ENCODE measurements at places on chromosomes 4 and X.

GRCh38 chr4:122469457-122469856, 12.9 kb upstream of the IL2 start:
- DNase-seq: no peak

DNA sequence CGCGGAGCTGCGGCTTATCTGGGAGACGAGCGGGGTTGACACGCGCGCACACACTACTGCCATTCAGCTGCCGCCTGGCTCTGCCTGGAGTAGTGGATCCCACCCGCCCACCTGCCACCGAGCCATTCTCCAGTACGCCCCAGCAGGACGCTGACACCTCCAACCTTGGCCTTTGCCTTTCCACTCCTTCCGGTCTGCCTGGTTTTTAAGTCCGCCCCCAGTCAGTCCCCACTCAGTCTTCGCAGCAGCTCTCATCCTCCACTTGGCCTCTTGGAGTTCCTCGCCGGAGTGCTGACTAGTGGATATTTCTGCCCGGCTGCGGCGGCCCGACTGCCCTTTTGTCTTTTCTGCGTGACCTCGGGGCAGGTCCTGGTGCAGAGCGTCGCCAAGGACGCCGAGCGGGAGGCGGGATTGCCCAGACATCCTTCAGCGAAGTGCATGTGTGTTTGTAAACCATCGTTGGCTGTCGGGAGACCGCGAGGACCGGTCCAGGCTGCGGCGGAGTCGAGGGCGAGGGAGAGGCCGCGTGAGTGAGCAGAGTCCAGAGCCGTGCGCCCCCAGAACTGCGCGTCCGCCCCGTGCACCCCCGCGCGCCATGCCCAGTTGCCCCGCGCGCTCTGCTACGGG, 1.1 kb downstream of the SLIT2 start:
- no peak for DNase-seq

DNA sequence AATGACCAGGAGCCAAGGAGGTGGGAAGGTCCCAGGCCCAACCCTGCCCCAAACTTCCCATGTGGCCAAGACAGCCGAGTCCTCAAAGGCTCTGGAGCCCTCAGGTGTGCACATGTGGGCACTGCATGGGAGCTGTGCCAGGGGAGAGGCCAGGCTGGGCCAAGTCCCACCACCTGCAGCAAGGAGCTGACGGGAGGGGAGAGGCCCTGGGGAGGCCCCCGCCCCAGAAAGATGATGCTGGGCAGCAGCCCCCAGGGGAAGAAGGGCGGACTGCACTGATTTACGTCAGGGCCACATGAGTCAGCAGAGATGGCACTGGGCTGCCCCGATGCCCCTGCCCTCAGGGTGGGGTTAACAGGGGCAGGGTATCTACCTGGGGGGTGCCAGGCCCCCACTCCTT, 1.4 kb downstream of the L1CAM start:
- DNase-seq: no peak

DNA sequence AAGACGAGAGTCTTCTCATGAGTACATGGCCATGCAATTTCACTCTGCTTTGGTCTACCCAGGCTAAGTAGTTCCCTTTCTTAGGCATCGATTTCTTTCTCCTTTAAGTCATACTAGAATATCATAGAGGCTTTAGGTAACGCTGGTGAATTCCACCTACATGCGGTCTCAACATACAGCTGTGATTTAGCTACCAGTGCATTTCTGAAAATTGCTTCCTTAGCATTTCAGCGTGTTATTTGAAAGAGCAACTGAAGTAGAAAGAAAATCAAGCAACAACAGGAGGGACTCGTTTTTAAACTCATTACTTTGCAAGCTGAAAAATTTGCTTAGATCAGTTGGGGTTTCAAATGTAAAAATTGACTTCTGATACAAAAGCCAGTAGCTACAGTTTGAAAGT, 48.1 kb upstream of the RASGEF1B start:
- DNase-seq: no peak

- DNase-seq: no peak
These were observed 104.1 kb upstream of the MAB21L2 start for GRCh38 chr4:150477869-150478268.

DNA sequence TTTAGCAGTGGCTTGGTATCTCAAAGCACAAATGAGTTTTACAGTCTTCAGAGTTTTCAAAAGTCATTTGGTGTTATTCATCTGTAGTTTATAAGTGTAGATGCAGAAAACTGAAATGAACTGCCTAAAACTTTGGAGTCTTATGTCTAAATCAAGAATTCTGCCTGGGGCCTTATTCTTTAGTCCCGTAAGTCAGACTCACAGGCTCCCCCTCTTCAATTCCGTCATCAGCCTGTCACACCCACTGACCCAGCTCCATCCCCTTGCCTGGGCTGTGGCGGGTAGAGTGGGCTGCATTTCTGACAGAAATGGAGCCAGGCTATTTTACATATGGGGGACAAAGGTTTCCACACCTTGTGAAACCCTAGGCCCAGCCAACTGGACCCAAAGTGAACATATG, 44.3 kb downstream of the TSPAN5 start:
- no peak for DNase-seq

- DNase-seq: no peak
These were observed 63.1 kb downstream of the SERPINA7 start for GRCh38 chrX:105975382-105975781.

GRCh38 chr4:87025614-87026041, 90.8 kb downstream of the AFF1 start:
- DNase-seq: no peak

- DNase-seq: no peak
These were observed 102.1 kb downstream of the PCDH18 start for GRCh38 chr4:137430171-137430570.

GRCh38 chrX:84182516-84182915, 5.5 kb downstream of the RPS6KA6 start:
- no peak for DNase-seq

DNA sequence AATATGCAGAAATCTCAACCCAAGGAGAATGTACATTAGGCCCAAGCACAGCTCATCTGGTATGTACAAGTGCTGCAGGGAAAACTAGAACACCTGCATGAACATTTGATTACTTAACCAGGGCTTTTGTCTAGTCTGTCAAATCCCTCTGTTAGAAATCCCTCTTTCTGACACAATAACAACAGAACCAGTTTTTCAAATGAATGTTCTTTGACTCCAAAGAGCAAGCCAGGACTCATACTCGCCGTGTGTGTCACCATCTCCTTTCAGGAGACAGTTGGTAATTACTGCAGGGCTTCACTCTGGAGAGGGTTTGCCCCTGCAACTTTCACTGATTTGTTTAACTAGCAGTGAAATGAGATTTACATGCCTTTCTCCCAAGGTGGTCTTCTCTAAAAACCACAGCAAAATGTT, 143.0 kb upstream of the FAM241A start:
- DNase-seq: no peak

DNA sequence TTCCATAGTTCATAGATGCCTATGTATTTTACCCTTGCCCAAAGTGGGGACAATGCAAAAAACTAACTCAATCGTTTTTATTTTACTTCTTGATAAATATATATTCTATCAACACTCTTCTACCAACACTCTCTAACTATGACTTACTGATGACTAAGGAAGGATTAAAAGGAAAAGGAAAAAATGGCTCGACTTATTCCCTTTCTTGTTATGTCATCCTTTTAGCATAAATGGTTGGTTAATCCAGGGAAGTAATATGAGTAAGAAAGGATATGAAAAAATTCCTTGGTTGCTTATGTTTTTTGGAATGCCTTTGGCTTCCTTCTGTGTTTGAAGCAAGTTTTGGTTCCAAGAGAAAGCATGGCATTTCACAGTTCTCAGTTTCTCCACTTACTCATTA, 1087.1 kb downstream of the C4orf33 start:
- no peak for DNase-seq

DNA sequence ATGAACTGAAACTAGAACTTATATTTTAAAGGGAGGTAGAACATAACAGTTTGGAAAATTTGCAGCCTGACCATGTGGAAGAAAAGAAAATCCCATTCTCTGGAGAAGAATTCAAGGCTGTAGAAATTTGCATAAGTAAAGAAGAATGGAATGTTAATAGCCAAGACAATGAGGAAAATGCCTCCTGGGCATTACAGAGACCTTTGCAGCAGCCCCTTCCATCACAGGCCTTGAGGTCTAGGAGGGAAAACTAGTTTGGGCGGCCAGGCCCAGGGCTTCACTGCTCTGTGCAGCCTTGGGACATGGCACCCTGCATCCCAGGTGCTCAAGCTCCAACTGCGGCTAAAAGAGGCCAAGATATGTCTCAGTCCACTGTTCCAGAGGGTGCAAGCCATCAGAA, 1506.8 kb downstream of the PCDH18 start:
- no peak for DNase-seq

DNA sequence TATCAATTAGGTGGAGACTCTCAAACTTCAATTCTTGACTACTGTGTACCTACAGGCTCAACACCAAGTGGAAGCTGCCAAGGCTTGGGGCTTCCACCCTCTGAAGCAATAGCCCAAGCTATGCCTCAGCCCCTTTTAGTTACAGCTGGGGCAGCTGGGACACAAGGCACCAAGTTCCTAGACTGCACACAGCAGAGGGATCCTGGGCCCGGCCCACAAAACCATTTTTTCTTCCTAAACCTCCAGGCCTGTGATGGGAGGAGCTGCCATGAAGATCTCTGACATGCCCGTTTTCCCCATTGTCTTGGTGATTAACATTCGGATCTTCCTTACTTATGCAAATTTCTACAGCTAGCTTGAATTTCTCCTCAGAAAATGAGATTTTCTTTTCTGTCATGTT, 3.4 kb upstream of the UGDH start:
- DNase-seq: no peak

- DNase-seq: no peak
These were observed 270.0 kb downstream of the MAPK10 start for GRCh38 chr4:86089781-86090323.

DNA sequence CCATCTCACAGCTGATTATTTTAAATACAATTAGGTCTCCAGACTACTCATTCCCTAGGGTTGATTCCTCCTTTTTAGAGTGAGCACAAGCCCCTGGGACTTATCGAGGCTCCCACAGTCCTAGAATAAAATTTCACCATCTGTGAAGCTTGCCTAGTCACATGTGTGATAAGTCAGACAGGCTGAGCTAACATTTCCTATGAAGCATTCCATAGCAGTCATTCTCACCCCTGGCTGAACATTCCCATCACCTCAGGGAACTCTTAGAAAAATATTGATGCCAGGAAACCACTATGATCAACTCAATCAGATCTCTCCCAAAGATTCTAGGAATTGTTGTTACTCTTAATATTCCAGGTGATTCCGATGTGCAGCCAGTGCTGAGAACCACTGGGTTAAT, 37.7 kb downstream of the ARHGEF9 start:
- DNase-seq: no peak

- DNase-seq: no peak
These were observed 45.1 kb upstream of the LAMP2 start for GRCh38 chrX:120514236-120514635.

GRCh38 chr4:48175328-48175727, 41.3 kb upstream of the TXK start:
- no peak for DNase-seq

DNA sequence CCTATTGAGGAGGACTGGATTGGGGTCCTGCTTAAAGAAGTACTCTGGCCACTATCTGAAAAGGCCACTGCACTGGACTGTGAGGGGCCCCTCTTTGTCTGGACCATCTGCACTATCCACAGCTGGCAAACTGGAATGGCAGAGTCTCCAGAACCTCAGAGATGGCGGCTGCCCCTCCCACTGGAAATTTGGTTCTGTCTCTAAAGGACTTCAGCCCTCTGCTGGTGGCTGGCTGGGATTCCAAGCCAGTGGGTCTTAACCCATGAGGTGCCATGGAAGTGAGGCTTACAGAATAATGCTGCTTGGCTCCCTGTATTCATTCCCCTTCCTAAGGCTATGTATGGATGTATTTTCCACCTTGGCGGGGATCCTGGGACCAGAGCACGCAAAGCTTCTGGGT, 41.6 kb upstream of the CYLC1 start:
- DNase-seq: no peak

DNA sequence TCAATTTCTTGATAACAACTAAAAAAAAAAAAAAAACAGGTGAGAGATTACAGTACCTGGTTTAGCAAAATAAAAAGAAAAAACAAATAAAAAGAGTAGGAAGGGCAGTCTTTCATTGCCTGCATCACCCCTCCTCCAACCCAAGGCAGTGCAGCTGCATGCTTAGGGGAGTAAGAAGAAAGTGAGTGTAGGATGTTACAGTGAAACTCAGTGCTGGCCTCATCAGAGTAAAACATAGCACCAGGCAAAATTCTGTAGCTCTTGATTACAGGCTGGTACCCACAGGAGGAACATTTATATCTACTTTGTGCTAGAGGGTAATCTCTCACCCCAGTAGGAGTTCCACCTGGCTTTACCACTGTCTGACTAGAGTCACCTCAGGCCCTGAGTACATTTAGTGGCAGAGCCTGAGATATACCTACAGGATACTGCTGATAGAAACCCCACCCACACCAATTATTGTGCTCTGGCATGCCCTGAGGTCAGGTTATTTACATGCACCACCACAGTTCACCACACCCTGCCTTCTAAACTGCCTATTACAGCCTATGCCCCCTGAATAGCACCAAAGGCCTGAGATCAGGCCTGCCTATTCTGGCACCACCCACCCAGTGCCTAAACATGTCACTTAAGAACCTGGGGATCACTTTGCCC, 241.6 kb downstream of the PAPSS1 start:
- no peak for DNase-seq

DNA sequence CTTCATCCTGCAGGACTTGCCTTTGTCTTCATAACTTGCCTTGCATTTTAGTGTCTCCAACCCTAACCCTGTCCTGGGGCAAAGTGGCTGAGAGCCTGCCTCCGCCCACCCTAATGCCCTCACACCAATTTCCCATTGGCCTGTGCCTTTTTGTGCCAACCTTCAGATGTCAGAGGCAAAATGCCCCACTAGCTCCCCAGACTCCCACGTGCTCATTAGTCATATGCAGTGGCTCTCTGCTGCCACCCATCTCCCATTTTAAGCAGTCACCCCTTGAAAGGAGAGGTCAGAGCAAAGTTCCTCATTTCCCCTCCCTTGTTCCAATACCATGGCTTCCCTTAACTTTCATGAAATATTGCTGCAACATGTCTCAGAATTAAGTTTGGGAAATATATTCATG, 74.8 kb upstream of the PASD1 start:
- no peak for DNase-seq

DNA sequence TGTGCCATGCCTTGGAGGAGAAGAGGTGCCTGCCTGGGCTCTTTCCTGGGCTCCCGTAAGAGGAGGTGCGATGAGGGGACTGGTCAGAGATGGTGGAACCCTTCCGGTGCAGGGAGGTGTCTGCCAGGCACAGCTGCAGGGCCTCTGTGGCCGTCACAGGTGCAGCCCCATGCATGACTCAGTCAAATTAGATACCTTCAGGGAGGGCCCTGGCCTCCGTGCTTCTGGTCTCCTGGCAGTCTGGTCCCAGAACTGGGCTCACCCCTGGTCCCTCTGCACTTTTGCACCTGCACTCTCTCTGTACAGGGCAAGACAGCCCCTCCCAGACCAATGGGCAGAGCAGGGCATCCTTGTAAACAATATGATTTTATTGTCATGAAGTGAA, 49.9 kb upstream of the LRPAP1 start:
- no peak for DNase-seq

DNA sequence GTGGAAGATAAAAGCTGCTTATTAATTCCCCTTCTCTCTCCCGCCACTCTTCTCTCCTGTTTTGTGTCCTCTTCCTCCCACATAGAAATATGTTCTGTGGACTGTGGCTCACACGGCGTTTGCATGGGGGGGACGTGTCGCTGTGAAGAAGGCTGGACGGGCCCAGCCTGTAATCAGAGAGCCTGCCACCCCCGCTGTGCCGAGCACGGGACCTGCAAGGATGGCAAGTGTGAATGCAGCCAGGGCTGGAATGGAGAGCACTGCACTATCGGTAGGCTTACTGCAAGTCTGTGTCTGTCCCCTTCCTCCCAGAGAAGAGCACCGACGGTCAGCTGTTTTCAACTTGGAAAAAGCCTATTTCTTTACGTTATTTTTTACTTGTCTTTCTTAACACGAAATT, 229.1 kb downstream of the DCTD start:
- no peak for DNase-seq
